WERI-Rb-1 (cell line): ENCODE measurements at places on chromosomes 13 and 19.

DNA sequence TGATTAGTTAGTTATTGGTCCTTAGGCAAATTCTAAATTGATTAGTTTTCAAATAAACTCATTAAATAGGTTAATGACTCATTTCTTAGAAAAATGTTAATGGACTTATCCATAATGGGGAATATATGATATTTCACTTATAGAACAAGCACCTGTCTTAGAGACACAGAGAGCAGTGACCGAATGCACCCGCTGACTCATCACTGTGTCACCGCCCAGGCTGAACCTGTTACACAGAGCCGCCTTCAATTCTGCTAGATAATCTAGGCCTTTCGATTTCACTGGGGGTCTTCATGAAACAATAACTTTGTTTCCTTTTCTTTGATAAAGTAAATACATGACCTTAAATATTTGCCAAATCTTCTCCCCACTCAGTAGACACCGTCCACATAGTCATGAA is 13.1 kb downstream of the IRS2 start:
- no peak for DNase-seq

DNA sequence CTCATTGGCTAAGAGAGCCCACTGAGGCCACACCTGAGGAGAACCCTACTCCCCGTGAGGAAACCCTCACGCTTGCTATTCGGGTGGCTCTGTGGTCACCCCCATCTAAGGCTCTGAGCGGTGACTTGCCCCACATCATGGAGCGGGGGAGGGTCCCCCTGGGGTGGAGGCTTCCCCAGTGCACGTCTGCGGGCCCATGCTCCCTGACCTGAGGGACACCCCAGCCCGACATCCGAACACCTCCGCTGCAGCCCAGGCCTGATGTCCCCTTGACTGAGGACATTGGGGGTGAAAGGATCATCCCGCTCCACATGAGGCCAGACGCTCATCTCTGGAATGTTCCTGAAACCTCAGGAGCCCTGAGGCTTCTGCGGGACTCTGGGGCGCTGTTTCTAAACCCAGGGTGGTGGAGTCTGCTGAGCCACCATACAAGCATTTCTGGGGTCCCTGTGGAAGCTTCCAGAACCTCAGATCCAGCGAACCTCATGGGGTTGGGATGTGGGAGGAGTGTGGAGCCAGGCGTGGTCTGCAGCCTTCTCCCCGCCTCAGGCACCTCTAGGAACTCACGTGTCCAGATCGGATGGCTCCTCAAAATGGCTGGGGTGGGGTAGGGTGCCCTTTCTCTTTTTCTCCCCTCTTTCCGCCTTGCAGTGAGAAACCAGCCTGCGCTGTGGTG is 19.9 kb downstream of the TMED1 start:
- no peak for DNase-seq

GRCh38 chr19:14474827-14475226 is 327 bp downstream of the PTGER1 start:
- DNase-seq = no peak

- DNase-seq = no peak
Measured at GRCh38 chr13:30976025-30976424, 43.6 kb downstream of the TEX26 start.

- no peak for DNase-seq
Measured at GRCh38 chr19:12946731-12947496, 1.3 kb downstream of the RAD23A start.

GRCh38 chr19:16319481-16319880 is 5.1 kb upstream of the KLF2 start:
- no peak for DNase-seq

DNA sequence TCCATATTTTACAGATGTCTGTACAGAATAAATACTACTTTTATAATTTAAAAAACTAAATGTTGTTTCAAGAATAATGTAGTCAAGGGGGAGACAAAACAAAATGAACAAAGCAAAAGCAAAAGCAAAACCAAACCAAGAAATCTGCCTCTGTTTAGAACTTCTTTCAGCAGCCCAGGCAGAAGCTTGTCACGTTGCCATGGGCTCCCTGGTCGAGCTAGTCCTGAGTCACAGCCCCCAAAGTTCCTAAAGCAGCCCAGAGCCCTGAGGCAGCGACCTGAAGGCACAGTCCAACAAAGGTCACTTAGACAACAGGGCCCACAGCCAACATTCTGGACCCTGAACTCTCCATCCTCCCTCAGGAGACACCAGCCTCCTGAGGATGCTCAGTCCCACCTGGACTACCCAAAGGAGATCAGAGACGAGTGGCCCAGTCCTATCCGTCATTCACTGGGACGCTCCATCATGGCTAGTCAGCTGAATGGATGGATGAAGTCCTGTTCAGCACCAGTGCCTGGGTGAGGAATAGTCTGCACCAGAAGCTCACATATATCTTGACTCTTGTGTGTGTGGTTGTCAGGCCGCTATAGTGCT is 41.7 kb downstream of the SIAH3 start:
- DNase-seq = no peak

- DNase-seq = no peak
Measured at GRCh38 chr19:56601375-56601774, 6.3 kb downstream of the ZNF71 start.

DNA sequence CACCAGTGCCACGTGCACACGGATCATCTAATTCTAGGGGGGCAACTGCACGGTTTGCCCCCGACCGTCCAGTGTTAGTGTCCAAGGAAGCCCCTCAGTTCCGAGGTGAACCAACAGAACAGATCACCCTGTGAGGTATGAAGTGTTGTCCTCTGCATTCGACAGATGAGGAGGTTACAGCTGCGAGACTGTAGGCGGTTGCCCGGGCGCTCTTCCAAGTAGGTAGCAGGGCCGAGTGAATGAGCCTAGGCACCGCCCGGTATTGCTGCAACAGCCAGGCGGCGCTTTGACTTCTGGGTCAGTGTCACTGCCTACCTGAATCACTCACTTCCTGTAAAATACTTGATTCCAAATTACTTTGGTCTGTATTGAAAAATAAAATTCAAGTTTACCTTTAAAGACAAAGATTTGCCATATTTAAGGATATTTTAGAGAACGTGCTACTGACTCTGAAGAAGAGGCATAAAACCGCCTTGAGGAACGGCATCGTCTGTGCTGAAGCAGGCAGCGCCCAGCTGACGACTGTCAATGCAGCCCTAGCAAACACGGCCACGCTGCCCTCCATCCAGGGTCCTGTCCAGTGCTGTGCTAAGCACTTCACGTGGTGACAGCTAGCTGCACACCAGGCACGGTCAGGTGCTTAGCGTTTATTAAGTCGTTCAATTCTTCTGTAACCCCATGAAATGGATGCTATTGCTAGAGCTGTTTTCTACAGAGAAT is 19.3 kb upstream of the RASA3 start:
- no peak for DNase-seq

DNA sequence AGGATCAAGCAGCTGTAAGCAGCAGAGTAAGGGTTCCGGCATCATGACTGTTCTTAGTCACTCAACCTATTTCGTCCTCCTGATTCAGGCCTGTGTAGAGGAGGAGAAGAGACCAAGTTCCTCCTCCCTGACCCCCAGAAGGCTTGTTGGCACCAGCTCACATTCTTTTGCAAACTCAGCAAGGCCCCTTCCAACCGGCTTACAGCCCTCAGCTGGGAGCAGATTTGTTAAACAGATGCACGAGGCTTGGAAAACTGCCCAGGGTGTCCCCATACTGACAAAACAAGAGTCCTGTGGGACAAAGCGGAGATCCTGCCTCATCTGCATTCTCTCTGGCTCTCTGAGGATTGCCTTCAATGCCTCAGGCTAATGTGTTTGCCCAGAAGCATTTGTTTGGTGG is 113.2 kb upstream of the SOX21 start:
- DNase-seq = no peak

DNA sequence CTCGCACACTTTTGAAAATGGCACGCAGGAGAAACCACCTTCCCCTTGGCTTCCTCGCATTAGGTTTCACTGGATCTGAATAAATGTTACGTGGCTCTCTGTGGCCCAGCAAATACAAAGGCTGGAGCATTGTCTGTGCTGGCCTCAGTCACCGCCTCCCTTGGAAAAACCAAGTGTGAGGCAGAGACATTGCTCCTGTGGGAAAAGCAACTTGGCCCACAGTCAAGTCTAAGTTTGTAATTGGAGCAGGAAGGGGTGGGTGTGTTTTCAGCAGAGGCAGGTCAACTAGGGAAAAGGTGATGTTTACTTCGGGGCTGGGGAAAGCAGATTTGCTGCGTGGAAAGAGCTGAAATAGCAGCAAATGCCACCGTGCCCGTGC is 101.6 kb downstream of the IRS2 start:
- no peak for DNase-seq

- no peak for DNase-seq
Measured at GRCh38 chr13:25429466-25429865, 57.7 kb downstream of the ATP8A2 start.

DNA sequence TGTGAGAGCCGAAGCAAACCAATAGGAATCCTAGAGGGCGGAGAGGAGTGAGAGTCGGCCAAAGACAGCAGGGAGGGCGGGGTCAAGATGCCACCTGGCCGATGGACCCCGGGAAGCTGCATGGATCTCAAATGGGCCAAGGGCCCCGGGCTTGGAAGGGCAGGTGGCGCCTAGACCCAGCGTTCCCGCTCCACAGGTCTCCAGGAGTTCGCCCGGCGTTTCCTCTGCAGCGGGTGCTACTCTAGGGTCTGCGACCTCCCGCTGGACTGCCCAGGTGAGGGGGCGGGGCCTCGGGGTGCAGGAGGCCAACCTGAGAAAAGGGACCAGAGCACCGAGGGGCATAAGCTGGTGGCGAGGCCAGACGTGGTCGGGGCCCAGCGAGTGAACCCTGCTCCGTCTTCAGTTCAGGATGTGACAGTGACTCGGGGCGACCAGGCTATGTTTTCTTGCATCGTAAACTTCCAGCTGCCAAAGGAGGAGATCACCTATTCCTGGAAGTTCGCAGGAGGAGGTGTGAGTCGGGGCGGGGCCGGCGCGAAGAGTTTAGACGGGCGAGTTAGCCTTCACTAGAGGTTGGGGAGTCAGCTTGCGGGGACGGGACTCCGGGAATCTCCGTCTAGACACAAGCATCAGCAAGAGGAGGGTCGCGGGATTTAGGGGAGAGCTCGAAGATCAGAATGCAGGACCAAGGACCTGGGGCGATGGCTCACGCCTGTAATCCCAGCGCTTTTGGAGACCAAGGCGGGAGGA is 9.9 kb downstream of the SPACA6 start:
- DNase-seq = no peak

- DNase-seq = no peak
Measured at GRCh38 chr19:13807421-13808021, 12.3 kb downstream of the ZSWIM4 start.

GRCh38 chr13:102944821-102945220 is 99.0 kb downstream of the ERCC5 start:
- no peak for DNase-seq

GRCh38 chr13:32212421-32212820 is 102.7 kb downstream of the ZAR1L start:
- no peak for DNase-seq

GRCh38 chr13:73667756-73668155 is 466.4 kb downstream of the KLF12 start:
- no peak for DNase-seq

GRCh38 chr19:18644196-18645034 is 7.6 kb downstream of the KLHL26 start:
- DNase-seq = no peak

DNA sequence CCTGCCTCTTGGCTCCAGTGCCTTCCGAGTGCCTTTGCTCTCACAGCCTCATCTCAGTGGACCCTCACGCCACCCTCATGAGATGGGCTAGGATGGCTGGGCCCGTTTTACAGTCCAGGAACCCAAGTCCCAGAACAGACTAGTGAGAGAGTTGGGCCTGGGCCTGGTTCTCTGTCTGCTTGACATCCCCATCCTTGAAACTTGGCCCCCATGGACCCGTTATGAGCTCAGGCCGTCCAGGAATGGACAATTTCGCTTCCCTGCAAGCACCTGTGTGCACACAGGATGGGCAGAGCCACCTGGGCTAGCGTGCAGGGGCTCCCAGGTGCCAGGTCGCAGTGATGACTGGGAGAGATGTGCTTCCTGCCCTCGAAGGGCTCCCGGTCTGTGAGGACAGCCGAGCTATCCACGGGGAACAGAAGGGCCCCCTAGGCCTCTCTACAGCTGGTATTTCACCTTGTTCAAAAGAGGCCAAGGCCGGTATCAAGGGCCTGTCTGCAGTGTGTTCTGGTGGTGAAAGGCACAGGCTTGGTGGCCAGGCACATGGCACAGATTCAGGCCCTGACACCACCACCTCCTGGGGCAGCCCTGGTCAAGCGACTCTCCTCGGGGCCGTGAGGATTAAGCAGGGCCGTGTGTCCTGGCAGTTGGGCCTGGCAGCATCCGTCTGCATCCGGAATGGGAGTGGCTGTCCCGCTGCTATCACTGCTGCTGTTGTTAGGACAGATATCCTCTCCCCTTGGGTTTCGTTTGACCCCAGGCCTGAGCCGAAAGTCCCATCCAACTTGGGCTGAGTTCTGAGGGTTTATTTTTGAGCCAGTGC is 38.9 kb downstream of the CAPN12 start:
- DNase-seq = no peak

DNA sequence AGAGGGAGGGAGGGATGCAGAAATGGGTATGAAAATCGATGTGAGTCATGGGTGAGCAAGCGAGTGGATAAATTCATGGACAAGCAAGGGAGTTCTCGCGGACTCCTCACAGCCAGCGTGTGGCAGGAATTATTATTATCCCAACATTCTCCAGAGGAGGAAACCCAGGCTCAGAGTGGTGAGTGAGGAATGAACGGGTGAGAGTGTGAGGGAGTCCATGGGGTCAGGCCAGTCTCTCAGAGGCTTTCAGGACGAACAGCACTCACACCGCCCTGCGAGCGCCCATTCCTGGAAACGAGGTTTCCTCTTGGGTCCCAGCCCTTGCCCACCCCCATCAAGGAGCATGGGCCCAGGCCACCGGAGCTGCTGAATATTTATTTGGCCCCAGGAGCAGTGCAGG is 6.3 kb upstream of the DNAAF3 start:
- no peak for DNase-seq

- DNase-seq = no peak
Measured at GRCh38 chr19:28899703-28900102, 313.2 kb downstream of the UQCRFS1 start.

GRCh38 chr19:1384478-1385110 is 887 bp downstream of the NDUFS7 start:
- DNase-seq = no peak

GRCh38 chr13:20658451-20659040 is 45.0 kb upstream of the IL17D start:
- no peak for DNase-seq

GRCh38 chr19:45200568-45200967 is 22.0 kb downstream of the BLOC1S3 start:
- DNase-seq = peak; percentile 80

DNA sequence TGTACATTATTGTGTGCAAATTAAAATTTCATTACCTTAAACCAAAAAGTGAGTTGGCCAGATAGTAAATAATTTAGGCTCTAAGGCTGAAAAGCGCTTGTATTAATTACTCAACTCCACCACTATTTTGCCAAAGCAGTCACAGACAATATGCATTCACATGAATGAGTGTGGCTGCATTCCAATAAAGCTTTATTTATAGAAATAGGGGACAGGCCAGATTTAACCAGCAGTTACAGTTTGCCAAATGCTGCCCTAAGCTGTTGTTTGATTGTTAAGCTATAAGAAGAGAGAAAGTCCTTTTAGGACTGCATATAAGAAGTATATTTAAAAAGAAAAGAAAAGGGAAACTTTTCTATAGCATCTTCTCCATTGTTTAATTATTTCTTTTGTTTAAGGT is 342.6 kb downstream of the ITGBL1 start:
- no peak for DNase-seq
